Stimulated activated CD4-positive, alpha-beta T cell treated with anti-CD3 and anti-CD28 coated beads, Interleukin-4, amount 100 ng/mL, for 48 hours (primary cell): ENCODE measurements at places on chromosomes 11 and 22.

GRCh38 chr22:21714786-21715185 lies 20.8 kb downstream of the YPEL1 start:
- DNase-seq = no peak

GRCh38 chr11:102194257-102194656 lies 84.0 kb downstream of the YAP1 start:
- DNase-seq = no peak

- no peak for DNase-seq
These were observed 288.2 kb downstream of the MIAT start for GRCh38 chr22:26945565-26945964.

DNA sequence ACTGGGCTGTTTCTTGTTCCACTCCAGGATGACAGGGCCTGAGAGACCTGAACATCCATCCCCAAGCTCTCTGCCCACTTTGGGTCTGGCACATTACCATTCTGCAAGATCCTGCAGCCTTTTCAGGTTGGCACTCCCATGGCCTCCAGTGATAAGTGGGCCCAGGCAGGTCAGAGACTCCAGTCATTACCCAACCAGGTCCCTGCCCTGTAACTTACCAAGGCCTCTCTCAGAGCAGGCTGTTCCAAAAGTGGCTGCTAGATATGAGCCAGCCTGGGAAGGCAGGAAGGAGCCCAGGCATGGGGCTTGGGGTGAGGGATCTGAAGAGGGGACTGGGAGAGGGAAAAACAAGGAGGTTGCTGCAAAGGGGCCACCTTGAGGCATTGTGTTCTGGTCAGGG lies 35.9 kb downstream of the KCNQ1OT1 start:
- no peak for DNase-seq

- DNase-seq = no peak
These were observed 15.3 kb upstream of the ACCSL start for GRCh38 chr11:44032299-44033085.

DNA sequence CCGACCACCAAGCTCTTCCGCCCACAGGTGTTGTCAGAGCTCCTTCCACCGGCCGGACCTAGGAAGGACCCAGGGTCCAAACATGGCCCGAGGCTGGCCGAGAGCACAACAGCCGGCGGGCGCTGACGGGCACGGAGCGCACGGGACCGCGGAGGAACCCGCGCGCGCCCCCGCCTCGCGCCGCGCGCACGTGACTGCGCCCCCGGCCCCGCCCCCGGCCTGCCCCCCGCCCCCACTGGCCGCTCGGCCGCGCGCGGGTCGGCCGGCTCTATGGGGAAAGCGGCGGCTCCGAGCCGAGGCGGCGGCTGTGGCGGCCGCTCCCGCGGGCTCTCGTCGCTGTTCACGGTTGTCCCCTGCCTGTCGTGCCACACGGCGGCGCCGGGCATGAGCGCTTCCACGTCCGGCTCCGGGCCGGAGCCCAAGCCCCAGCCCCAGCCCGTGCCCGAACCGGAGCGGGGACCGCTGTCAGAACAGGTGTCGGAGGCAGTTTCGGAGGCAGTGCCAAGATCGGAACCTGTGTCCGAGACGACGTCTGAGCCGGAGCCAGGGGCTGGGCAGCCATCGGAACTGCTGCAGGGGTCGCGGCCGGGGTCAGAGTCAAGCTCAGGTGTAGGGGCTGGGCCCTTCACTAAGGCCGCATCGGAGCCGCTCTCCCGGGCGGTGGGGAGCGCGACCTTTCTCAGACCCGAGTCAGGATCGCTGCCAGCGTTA lies at the start of gene OSBP2:
Gene OSBP2, plus strand, starts transcription at position 235 of the 711 bp plus-strand sequence. Its CDS starts 36 bp downstream, at position 271.
- DNase-seq = no peak

- no peak for DNase-seq
These were observed 8.4 kb upstream of the CCKBR start for GRCh38 chr11:6251120-6251733.
